ENCODE measurements at places on chromosomes 3 and 15. TPM values are rescaled to one million over a fixed set of nuclear protein-coding genes. Genes with fewer than 3 reads are reported as not detected.

DNA sequence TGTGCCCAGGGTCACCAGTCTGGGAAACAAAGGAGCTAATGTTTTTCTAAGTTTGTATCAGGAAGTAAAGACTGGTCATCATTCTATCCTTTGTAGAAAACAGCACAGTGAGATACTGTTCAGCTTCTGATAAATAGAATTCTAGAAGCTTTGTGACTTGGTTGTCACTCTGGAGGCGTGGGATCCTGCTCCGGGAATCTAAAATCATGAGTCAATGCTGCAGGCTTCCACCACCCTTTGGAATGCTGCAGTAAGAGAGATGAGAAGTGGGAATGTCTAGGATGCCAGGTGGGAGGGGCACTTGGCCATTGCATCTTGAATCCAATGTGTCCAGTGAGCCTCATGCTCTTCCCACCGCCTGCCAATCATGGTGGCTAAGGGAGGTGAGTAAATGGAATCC lies 40.9 kb downstream of the SAMMSON start:
- DNase-seq, result no peak

- DNase-seq, result no peak
Observed at GRCh38 chr15:60002528-60003218, 1.4 kb upstream of the FOXB1 start.

DNA sequence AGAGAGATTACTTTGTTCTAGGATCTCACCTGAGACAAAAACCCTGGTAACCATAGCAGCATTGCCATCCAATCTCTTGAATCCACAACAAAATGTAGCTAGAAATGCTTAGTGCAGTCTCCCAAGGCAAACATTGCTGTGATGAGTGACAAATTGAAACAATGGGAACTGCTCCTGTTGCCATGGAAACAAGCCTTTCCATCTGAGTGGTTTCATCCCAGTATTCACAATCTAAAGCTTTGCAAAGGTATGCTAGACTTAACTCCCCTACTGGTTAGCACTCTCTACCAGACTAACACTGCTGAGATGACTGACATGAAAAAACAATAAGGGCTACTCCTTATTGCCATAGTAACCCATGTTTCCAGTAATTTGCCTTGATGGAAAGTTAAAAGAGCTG lies 172.6 kb upstream of the CNTN3 start:
- no peak for DNase-seq

DNA sequence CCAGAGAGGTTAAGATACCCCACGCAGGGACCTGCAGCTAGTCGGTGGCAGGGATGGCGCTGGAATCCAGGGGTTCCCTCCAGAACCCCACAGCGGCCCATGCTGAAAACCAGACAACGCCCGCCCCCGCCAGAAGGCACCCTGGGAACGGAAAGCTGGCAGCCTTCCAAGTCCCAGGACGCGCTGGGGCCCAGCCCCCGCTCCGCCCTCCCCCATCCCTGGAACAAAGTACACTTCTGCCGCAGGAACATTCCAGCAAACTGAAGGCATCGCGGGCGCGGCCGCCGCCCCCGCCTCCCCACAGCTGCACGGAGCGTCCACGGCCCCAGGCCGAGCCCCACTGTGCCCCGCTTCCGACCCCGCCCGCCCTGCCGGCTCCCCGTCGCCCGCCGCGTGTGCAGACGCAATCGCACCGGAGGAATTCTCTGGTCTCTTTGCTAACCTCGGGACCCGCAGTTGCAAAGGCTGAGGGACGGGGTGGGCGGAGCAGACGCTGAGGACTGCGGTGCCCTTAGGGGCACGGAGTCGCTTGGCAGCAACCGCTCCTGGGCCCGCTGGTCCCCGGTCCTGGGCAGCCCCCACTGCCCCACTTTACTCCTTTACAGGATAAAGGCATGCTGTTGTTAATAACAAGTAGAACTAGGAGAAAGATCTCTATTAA lies 44.8 kb upstream of the RNU6-1 start:
- DNase-seq, result peak; percentile 94

- DNase-seq, result no peak
Observed at GRCh38 chr3:124960698-124961097, 26.1 kb upstream of the MUC13 start.

DNA sequence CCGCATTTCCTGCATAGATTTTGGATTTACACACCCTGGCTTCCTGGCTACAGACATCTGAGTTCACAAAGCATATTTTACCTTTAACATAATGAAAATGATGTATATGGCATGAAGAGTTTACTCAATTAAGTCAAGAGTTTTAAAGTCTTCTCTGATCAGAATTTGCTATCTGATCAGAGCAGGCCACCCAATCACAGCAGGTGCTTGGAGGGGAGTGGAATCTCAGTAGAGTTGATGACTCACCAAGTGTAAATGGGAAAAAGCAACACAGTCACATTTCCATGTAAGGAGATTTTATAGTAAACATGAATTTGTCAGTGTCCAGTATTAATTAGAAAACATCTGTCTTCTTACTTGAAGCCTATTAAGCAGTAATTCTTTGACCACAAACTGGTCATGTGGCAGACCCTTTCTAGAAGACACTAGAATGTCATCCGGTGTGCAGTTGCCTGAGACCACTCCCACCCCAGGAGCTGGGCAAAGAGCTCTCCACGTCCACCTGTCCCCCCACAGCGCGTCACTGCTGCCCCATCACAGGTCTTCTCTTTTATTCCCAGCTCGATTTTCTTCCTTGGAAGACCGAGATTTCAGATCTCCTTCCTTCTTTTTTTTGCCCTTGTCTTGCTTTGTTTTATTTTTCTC lies 10.8 kb downstream of the MESD start:
- no peak for DNase-seq

GRCh38 chr3:186075489-186075888 lies 33.4 kb downstream of the ETV5 start:
- DNase-seq, result no peak

GRCh38 chr3:190016966-190017365 lies 103.7 kb downstream of the P3H2 start:
- DNase-seq, result no peak

GRCh38 chr3:41088882-41089281 lies 110.4 kb upstream of the CTNNB1 start:
- DNase-seq, result no peak

DNA sequence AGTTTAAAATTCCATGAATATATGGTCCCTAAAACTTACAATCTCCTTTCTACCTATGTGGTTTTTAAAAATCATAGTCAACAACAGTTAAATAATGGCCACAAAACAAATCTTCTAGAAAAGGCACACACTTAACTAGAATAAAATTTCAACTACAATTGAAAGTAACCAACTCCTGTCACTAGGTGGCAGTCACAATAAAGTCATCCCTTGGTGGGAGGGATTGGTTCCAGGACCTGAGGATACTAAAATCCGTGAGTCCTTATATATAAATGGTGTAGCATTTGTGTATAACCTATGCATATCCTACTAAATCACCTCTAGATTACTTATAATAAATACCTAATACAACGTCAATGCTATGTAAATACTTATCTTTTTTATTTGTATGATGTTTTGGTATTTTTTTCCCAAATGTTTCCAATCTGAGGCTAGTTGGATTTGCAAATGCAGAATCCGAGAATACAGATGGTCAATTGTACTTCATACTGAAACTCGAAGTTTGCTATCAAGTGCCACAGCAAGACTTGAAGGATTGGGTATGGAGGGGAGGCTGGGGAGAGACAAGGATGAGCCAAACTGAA lies 172.6 kb downstream of the FMN1 start:
- DNase-seq, result no peak

- DNase-seq, result no peak
Observed at GRCh38 chr3:173891272-173892100, 493.9 kb downstream of the NLGN1 start.

DNA sequence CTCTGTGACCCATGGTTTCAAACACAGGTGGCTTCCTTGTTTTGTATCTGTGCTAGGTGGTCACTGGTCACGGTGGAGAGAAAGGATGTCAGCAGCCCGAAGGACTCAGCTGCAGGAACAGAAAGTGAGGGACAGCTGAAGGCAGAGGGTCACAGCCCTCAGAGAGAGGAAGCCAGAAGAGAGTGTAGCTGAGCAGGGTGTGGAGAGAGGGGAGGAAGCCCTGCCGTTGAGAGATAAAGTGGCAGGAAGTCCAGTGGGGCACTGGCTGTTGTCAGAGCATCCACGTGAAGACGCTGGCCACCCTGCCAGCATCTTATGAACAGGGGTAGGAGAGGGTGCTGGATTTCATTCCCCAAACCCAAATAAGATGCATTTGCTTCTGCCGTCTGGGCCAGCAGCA lies 36.9 kb downstream of the LIMD1 start:
- DNase-seq, result no peak

GRCh38 chr3:40020689-40021088 lies 211.3 kb downstream of the MYRIP start:
- DNase-seq, result no peak

- DNase-seq, result no peak
Observed at GRCh38 chr3:16587681-16588060, 17.6 kb downstream of the DAZL start.

GRCh38 chr3:45957586-45957985 lies 14.3 kb downstream of the CXCR6 start:
- DNase-seq, result no peak

GRCh38 chr3:176068750-176069149 lies 1128.5 kb downstream of the TBL1XR1 start:
- no peak for DNase-seq

- DNase-seq, result no peak
Observed at GRCh38 chr3:34152656-34153055, 354.2 kb downstream of the PDCD6IP start.

DNA sequence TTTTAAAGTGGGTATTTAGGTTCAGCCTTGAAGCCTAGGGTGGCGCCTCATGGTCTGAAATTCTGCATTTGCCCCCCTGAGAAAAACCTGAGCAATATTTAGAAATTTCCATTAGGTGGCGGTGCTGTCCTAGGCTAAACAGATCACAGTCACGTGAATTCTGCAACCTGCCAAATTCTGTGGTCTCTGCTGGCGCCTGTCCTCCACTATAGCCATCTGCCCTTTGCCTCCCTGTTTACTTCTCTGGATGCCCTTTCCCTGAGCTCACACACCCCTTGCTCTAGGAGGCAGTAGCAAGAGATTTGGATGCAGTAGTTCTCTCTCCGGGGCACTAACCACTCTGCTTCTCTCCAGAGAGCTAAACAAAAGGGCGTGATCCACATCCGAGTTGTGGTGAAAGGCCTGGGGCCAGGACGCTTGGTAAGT lies 9.1 kb downstream of the MRPS11 start:
- no peak for DNase-seq

DNA sequence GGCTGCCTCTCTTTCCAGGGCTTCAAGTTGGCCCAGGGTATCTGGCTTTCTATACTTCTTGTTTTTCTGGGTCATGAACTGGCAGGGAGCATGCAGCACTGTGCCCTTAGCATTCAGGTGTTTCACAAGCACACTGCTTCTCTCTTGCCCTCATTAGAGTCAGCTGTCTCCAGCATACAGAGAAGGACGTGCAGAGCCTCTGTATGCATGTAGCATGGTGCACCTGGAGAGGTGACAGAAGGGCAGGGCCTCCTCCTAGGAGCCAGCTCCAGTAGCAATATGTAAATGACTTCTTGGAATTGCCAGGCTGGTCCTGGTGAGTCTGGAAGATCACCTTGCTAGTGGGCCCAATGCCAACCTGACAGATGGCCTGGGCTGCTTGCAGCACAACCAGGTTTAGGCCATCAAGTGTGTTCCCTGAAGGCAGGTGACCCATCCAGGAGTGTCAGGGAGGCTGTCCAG lies 44.8 kb upstream of the ATP2C1 start:
- DNase-seq, result peak; percentile 81

DNA sequence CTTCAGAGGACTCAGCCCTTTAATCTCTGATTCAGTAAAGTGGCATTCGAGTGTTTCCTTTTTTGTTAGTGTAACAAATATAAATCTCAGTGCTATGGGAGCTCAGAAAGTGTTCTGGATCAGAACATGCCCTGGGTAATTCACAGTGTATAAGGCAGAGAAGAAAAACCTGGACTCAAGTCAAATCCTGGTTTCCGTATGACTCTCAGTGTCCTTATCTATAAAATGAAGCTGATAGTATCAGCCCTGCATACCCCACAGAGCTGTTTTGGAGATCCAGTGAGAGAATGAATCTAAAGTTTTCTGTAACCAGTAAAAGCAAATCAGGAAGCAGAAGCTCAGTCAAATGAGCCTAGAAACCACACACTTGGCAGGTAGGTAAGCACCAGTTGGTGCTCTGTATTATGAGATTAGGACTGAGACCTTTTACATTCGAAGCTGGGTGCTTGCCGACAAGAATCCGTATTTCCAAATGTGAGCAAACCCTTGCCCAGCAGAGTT lies 67.2 kb downstream of the IL1RAP start:
- no peak for DNase-seq

DNA sequence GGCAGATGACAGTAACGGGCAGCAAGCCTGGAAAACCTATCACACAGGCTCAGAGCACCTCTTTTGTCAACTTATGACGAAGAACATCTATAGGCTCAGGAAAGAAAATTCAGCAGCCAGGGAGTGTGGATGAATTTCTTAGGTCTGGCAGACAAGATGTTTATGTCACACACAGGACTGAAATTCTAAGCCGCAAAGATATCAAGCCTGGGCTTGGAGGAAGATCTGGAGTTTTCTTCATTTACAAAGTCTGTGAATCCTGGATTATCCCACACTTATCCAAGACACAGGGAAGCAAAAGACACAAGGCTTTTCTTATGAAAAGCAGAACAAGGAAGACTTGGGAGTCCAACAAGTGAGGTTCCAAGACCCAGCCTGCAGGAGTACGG lies 23.4 kb upstream of the CHCHD6 start:
- DNase-seq, result no peak

The EPHA6 gene
- total RNA-seq, result 3.7 TPM

The SPTBN5 gene
- total RNA-seq, result 0.64 TPM

The BLM gene
- total RNA-seq, result 3.3 TPM

The GCNT3 gene
- 472 TPM for total RNA-seq

The TMEM212 gene
- total RNA-seq, result not detected

The LMAN1L gene
- not detected for total RNA-seq

The ECE2 gene
- total RNA-seq, result 0.24 TPM

The LSMEM2 gene
- not detected for total RNA-seq

The PLXNB1 gene
- total RNA-seq, result 91.1 TPM

The RTP3 gene
- not detected for total RNA-seq

The STRIT1 gene
- total RNA-seq, result not detected

The SERPINI2 gene
- total RNA-seq, result not detected

The SV2B gene
- 0.40 TPM for total RNA-seq

The ZNF621 gene
- 14.8 TPM for total RNA-seq

The GRM7 gene
- 0.12 TPM for total RNA-seq

Data from left colon (tissue), 2 donors.